ENCODE measurements at places on chromosomes 16 and 17.

- DNase-seq: no peak
These were observed 92.7 kb upstream of the CDH5 start for GRCh38 chr16:66273644-66274334.

GRCh38 chr16:49463529-49463928, 89.9 kb downstream of the C16orf78 start:
- peak; percentile 75 for DNase-seq

DNA sequence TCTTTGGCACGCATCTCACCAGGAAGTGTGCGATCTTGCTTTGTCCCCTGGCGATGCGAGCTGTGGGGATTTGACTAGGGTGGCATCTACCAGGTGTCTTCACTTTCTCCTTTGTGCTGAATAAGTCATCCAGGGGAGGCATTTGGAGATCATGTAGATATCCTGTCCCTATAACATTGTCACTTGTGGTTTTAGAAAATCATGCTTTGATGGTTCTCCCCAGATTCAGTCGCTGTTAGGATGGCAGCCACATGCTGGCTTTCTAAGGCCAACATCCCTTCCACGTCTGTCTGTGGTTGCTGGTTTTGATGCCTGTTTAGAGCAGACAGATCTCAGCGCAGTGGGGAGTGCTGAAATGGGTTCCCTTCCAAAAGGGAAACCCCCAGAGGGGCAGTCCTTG, 2.5 kb downstream of the ADAD2 start:
- DNase-seq: no peak

GRCh38 chr16:65944361-65944760, 422.1 kb upstream of the CDH5 start:
- DNase-seq: no peak

DNA sequence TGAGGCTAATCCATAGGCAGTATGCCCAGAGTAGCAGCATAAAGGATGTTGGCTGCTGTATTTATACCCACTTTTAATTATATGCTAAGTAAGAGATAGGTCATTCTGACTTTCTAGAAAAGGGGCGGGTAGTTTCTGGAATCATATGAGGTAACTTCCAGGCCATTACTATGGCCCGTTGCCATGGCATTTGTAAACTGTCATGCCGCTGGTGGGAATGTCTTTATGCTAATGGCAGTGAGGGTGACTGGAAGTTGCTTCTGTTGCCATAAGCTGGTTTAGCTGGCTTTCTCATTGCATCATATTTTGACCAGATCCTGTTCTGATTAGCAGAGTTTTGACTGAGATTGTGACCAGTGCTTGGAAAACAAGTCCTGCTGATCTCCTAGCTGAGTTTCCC, 929.6 kb upstream of the CDH8 start:
- DNase-seq: no peak

DNA sequence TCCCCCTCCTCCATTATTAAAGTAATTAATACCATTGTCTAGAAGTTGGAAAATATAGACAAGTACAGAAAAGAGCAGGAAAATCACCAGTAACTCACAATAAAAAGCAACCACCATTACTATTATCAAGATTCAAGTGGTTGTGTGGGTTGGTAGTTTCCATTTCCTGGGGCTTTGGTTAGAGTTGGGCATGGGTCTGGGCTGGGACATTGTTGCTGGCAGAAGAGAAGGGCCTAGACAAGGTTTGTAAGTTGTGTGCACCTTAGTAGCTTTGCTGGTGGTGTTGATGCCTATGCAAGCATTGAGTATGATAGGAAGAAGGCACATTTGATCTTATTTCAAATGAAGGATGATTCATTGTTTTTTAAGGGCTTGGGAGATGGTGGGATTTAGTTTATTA, 25.4 kb upstream of the NFATC3 start:
- no peak for DNase-seq

DNA sequence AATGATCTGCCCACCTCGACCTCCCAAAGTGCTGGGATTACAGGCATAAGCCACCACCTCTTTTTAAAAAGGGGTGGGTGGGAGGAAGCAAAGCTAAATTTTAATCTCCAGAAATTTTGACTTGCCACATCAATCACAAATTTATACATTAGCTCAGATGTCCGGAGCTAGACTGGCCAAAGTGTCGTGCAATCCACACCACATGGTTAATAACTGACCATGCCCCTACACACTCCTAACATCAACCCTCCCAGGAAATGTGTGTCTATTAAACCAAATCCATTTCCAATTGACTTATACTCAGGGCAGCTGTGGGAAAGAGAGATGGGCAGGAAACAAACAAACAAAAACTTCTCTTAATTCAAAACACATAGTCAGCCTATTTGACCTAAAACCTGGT, 29.9 kb downstream of the SMURF2 start:
- DNase-seq: no peak

DNA sequence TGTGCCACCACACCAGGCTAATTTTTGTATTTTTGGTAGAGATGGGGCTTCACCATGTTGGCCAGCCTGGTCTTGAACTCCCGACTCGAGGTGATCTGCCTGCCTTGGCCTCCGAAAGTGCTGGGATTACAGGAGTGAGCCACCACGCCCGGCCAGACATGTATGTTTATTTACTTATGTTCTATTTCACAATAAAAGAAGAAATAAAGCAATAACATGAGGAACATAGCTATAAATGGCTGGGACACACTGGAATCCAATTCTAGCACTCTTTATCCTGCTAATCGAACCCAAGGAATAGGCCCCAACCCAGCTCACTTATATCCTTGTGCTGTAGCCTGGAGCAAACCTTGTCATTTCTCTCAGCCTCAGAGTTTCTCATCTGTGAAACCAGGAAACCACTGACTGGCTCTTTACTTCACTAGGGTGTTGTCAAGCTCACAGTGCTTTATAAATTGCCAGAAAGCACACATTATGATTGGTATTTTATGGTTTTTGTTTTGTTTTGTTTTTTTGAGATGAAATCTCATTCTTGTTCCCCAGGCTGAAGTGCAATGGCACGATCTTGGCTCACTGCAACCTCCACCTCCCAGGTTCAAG, 4.3 kb upstream of the ODAD4 start:
- no peak for DNase-seq

- DNase-seq: no peak
These were observed 61.8 kb upstream of the RBFOX1 start for GRCh38 chr16:7270823-7271222.

DNA sequence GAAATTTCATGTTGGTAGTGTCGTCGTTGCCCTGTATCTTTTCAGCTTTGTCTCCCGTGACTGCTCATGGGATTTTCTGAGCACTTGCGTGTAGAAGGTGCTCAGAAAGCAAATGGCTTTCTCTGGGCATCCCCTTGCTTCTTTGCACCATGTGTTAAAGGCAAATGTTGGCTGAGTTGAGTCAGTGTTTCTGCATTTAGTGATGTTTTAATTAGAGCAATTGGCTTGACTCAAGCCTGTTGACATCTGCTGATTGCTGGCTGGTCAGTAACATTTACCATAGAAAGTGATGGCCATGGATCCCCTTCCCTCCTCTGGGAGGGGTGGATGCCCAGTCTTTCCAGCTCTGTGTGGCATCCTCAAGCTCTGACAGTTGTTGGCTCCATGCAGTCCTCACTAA, 187.2 kb upstream of the MPHOSPH6 start:
- no peak for DNase-seq

DNA sequence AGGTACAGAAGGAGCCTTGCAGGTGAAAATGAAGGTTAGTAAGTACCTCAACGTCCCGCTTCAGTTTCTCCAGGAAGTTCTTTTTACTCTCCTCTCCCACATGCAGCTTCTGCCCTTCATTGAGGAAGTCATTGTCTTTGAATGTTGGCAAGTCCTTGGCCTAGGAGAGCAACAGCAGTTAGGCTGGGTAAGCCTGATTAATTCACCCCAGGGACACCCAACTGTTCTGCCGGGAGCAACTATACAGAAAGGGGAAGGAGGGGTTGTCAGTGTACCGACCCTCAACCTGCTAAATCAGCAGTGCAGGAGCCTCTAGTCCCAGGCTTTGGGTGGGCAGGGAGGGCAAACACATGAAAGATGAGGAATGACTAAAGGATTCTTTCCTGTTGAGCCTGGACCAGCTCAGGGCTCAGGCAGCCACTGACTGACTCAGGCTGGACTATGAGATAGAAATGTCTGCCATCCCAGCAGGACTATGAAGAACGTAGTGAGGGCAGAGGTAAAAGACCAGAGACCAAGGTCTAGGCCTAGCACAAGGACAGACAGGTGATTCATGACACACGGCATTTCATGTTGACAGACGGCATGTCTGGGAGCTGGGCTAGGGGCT, 21.6 kb downstream of the PIP4K2B start:
- no peak for DNase-seq

DNA sequence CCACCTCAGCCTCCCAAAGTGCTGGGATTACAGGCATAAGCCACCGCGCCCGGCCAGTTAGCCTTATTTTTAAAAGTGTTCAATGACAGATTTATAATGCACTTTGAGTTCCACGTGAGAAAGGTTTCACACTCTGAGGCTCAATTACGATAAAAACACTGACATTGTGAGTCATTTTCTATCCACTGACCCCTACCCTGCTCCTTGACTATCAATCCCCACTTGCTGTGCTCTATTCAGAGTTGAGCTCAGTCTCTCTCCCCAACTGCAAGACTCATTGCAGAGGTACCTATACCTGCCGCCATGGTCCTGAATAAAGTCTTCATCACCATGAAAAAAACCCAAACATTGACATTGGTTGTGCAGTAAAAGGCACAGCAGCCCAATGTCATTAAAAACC, 8.5 kb downstream of the GFOD2 start:
- DNase-seq: no peak

DNA sequence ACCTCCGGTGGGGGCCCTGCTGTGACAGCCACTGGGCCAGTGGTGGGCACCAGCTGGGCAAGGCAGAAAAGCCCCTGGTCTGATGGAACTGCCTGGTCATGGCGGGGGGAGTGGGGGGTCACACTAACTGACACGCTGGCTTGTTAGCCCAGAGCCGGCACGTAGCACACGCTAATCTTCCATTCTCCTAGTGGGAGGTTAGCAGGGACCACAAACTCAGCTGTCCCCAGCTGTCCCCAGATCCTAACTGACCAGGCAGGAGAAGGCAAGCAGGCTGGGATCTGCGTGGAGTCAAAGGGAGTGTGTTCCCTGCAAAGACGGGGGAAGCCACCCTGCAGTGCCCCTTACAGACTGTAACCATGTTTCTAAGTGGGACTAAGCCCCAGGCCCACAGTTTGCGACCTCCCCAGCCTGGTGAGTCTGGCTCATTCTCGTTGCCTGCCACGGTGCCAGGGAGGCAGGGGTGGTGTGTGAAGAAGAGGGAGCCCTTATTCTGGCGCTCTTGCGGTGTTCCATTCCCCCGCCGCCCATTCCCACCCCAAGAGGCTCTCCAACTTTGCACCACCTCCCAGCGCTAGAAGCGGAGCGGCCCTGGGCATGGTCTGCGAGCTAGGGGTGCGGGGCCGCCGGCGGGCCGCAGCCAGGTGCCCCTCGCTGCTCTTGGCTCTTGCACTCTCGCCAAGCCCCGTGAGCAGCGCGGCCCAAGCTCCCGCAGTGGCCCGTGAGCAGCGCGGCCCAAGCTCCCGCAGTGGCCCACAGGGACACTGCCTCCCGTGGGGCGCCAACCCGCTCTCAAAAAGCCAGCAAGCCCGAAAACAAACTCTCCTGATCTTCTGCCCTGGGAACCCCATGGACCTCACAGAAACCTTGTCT, 12.1 kb upstream of the ZNF423 start:
- DNase-seq: no peak

DNA sequence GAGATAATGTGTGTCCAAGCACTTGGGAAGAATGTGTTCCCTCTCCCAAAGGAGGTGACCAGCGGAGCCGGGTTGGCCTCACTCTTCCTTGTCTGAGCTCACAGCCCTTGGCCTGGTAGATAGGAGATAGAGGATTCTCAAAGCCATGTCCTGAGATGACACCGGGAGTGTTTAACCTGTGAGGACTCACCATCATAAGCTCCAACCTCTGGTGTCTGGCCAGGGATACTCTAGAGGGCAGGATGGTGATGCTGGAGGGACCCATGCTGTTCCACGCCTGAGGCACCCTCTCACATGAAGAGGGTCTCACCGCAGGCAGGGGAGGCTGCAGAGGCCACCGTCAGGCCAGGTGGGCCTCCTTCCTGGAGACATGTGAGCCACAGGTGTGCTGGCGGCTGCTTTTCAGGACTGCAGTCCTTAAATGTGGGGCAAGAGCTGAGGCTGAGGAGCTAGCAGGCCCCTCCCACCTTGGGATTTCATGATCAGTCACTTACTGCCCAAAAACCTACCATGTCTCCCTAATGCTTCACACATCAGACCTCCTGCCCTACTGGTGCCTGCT, 6.6 kb upstream of the ZNF629 start:
- DNase-seq: no peak

- no peak for DNase-seq
These were observed 37.5 kb upstream of the RBFOX3 start for GRCh38 chr17:79648181-79648831.
